Naive thymus-derived CD4-positive, alpha-beta T cell (primary cell): ENCODE measurements at places on chromosomes 7 and 10. TPM values are rescaled to one million over a fixed set of nuclear protein-coding genes. Genes with fewer than 3 reads are reported as not detected.

GIMAP7 gene
- 66.3 TPM for total RNA-seq

GRCh38 chr10:27019827-27020226, 80.5 kb downstream of the ANKRD26 start:
- H3K36me3 ChIP-seq, result no peaks in the 10 kb centered on the region
- no peak overlapping the region for H3K27ac ChIP-seq
- peaks cover 12% of the 10 kb centered on the region for H3K4me1 ChIP-seq
- no peak overlapping the region for H3K4me3 ChIP-seq

GRCh38 chr10:12636571-12636970, 287.2 kb downstream of the CAMK1D start:
- no peaks in the 10 kb centered on the region for H3K36me3 ChIP-seq
- H3K27me3 ChIP-seq, result no peaks in the 10 kb centered on the region
- no peak overlapping the region for H3K27ac ChIP-seq
- H3K4me3 ChIP-seq, result no peak overlapping the region
- no peak for DNase-seq
- no peaks in the 10 kb centered on the region for H3K4me1 ChIP-seq

- H3K36me3 ChIP-seq, result no peaks in the 10 kb centered on the region
- H3K4me1 ChIP-seq, result no peaks in the 10 kb centered on the region
- H3K4me3 ChIP-seq, result no peak overlapping the region
- no peak for DNase-seq
- no peaks in the 10 kb centered on the region for H3K27me3 ChIP-seq
- no peak overlapping the region for H3K27ac ChIP-seq
Measured at GRCh38 chr10:33465747-33466146, 131.3 kb upstream of the NRP1 start.

DNA sequence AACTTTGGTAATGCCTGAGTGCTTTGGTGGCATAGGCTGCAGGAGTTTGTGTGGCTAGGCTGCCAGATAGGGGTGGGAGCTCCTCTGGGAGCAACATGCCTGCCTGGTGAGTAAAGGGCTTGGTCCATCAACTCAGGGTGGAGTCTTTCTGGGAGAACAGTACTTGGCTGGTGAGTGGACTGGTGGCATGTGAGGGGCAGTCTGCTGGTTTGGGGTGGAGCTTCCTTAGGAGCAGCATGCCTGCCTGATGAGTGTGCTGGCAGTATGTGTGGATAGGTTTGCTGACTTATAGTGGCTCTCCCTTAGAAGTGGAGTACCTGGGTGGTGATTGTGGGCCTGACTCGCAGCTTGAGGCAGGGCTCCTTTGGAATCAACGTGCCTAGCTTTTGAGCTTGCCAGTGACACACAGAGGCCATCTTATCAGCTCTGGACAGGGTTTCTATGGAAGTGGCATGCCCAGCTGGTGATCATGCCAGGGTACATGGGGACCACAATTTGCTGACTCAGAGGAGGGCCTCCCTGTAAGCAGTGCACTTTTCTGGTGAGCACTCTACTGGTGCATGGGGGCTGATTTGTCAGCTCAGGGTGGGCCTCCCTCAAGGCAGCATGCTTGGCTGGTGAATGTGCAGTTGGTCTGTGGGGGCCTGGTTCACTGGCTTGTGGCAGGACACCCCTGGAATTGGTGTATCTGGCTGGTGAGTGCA, 35.0 kb upstream of the SRI start:
- no peaks in the 10 kb centered on the region for H3K36me3 ChIP-seq
- H3K4me3 ChIP-seq, result no peak overlapping the region
- no peaks in the 10 kb centered on the region for H3K4me1 ChIP-seq
- DNase-seq, result no peak

CADPS2 gene
- total RNA-seq, result not detected

SCART1 gene
- total RNA-seq, result 1.9 and 2.3 TPM in 2 replicates

GRCh38 chr7:31082447-31082846, 30.3 kb downstream of the ADCYAP1R1 start:
- H3K27ac ChIP-seq, result no peak overlapping the region
- no peaks in the 10 kb centered on the region for H3K27me3 ChIP-seq
- H3K4me1 ChIP-seq, result no peaks in the 10 kb centered on the region
- no peak overlapping the region for H3K4me3 ChIP-seq
- H3K36me3 ChIP-seq, result no peaks in the 10 kb centered on the region

CHN2 gene
- total RNA-seq, result 5.0 TPM

- no peaks in the 10 kb centered on the region for H3K4me1 ChIP-seq
- H3K27ac ChIP-seq, result no peak overlapping the region
- no peak for DNase-seq
- H3K36me3 ChIP-seq, result no peaks in the 10 kb centered on the region
- H3K4me3 ChIP-seq, result no peak overlapping the region
- H3K27me3 ChIP-seq, result no peaks in the 10 kb centered on the region
Measured at GRCh38 chr7:77940647-77941046, 142.1 kb downstream of the PHTF2 start.

- H3K27me3 ChIP-seq, result no peaks in the 10 kb centered on the region
- no peaks in the 10 kb centered on the region for H3K4me1 ChIP-seq
- no peak overlapping the region for H3K4me3 ChIP-seq
- no peak for DNase-seq
- no peaks in the 10 kb centered on the region for H3K36me3 ChIP-seq
- H3K27ac ChIP-seq, result no peak overlapping the region
Measured at GRCh38 chr7:119720541-119720940, 552.4 kb upstream of the KCND2 start.

PLPP4 gene
- not detected for total RNA-seq

DNA sequence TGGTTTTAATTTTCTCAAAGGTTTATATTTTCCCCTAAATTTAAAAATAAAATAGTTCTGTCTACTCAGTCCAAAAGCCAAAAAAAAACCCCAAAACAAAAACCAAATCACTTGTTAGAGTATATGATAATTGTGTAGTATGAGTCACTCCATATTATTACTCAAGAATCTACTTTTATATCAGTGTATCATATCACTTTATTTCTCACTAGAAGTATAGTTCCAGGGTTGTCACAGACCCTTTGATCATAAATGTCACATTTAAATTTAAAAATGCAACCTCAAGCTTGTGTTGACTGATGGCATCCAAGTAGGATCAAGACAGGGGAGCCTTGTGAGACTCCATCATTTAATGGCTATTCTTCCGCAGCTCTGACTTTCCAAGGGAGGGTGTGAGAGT, 61.0 kb downstream of the PAPSS2 start:
- no peak overlapping the region for H3K4me3 ChIP-seq
- H3K27me3 ChIP-seq, result no peaks in the 10 kb centered on the region
- H3K27ac ChIP-seq, result no peak overlapping the region
- no peaks in the 10 kb centered on the region for H3K36me3 ChIP-seq

- no peak overlapping the region for H3K27ac ChIP-seq
- no peak for DNase-seq
- H3K4me1 ChIP-seq, result no peaks in the 10 kb centered on the region
- no peaks in the 10 kb centered on the region for H3K27me3 ChIP-seq
- no peak overlapping the region for H3K4me3 ChIP-seq
- no peaks in the 10 kb centered on the region for H3K36me3 ChIP-seq
Measured at GRCh38 chr10:117427356-117427755, 52.1 kb upstream of the PDZD8 start.

SPDYE5 gene
- 0.57 TPM for total RNA-seq

- H3K36me3 ChIP-seq, result no peaks in the 10 kb centered on the region
- no peak overlapping the region for H3K27ac ChIP-seq
- H3K4me1 ChIP-seq, result no peaks in the 10 kb centered on the region
- no peak for DNase-seq
Measured at GRCh38 chr10:113463777-113464176, 89.1 kb upstream of the HABP2 start.

DNA sequence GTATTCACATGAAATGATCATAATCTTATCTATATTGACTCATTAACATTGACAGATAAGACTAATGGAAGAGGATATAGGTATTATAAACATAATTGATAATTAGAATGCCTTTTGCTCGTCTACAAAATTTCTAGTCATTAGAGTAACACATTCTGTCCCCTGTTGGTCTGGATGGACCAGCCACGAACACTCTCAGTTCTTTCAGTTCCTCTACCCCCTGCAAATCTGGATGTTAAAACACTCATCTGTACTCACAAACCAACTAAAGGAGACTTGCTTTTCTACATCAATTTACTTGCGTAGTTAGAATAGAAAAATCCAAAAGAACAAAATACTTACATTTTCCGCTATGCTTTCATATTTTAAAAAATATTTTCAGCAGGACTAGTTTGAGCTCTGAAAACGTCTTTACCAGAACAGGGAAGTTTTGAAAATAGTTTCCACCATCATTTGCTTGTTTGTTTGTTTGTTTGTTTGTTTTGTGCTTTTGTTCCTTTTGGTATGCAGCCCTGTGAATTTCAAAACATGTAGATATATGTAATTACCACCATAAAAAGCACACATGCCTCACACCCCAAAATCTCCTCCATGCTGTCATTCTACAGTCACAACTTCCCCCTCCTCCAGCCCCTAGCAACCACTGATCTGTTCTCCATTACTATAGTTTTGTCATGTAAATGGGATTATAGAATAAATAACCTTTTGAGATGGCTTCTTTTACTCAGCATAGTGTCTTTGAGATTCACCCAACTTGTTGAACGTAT, 103.8 kb downstream of the FZD1 start:
- H3K36me3 ChIP-seq, result no peaks in the 10 kb centered on the region
- no peak for DNase-seq
- H3K4me1 ChIP-seq, result no peaks in the 10 kb centered on the region
- no peak overlapping the region for H3K27ac ChIP-seq

GRCh38 chr10:59960751-59961150, 54.4 kb upstream of the CCDC6 start:
- H3K27ac ChIP-seq, result no peak overlapping the region
- H3K27me3 ChIP-seq, result no peaks in the 10 kb centered on the region
- no peak for DNase-seq
- H3K4me3 ChIP-seq, result no peak overlapping the region
- no peaks in the 10 kb centered on the region for H3K36me3 ChIP-seq
- no peaks in the 10 kb centered on the region for H3K4me1 ChIP-seq

DNA sequence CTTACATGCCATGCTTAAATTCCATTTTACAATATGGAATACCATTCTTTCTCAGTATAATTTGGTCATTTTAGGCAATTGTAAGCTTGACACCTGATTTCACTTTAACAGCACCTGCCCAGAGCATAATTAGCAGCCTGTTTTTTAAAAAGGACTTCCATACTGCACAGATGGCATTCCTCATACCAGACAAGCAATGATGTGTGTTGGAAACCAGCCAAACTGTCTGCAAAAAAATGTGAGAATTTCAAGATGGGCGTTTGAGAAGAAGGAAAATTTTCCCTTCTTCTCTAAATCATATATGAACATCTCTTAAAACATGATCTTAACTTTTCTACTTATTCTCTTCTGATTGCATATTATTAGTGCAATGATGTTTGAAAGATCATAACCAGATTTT, 40.4 kb upstream of the AGMO start:
- H3K4me3 ChIP-seq, result no peak overlapping the region
- no peaks in the 10 kb centered on the region for H3K4me1 ChIP-seq
- H3K27ac ChIP-seq, result no peak overlapping the region
- H3K36me3 ChIP-seq, result no peaks in the 10 kb centered on the region

HTR5A gene
- total RNA-seq, result not detected

DNA sequence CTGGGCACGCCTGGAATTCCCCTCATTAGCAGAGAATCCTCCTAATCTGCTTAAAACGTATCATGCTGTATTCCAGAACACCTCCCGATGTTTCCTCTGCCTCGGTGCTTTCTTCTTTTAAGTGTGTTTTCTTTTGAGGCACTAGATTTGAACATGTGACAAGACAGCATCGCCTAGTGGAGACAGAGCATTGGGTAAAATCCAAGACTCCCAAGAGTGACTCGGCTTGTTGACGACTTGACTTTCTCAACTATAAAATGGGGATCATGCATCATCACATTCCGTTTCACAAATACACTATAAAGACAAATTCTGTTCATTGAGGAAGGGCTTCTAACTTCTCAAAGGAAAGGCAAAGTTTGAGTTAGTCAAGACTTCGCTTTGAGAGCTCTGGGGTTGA, 105.6 kb upstream of the RNF32 start:
- no peaks in the 10 kb centered on the region for H3K4me1 ChIP-seq
- H3K27ac ChIP-seq, result no peak overlapping the region
- H3K27me3 ChIP-seq, result no peaks in the 10 kb centered on the region
- no peaks in the 10 kb centered on the region for H3K36me3 ChIP-seq
- no peak for DNase-seq
